Stimulated activated naive CD4-positive, alpha-beta T cell (primary cell): ENCODE measurements at places on chromosomes 13 and 19.

GRCh38 chr13:94709001-94709834, 3.1 kb downstream of the SOX21 start:
- no peak for DNase-seq

DNA sequence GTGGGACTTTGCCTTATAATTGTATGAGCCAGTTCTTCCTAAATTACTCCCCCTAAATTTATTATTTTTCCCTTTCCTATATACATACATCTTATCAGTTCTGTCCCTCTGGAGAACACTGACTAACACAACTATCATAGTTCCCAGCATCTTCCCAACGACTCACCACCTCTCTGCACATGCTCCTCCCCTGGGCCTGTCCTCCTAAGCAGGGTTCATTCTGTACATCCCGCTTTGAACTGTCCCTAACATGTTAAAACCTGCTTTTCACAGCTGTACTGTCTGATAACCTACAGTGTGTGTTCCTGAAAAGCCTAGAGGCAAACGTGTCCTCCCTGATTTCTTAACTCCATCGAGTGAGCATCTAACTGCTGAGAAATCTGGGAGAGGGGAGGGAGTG, 141.7 kb downstream of the EFNB2 start:
- no peak for DNase-seq

DNA sequence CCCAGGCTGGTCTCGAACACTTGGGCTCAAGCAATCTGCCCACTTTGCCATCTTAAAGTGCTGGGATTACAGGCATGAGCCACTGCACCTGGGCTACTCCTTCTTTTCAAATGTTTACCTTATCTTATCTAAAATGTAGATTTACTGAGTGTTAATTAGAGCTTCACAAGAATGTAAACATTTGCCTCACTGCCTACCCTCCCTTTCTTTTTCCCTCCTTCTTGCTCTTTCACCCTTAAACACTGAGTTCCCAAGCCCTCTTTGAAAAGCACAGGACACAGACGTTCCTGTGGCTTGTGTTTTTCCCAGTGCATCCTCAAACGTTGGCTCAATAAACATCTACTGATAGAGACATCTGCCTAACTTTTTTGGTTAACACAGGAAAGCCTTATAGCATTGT, 32.7 kb upstream of the CYSLTR2 start:
- no peak for DNase-seq

GRCh38 chr19:46715975-46716671, 791 bp downstream of the PRKD2 start:
- DNase-seq, result no peak

DNA sequence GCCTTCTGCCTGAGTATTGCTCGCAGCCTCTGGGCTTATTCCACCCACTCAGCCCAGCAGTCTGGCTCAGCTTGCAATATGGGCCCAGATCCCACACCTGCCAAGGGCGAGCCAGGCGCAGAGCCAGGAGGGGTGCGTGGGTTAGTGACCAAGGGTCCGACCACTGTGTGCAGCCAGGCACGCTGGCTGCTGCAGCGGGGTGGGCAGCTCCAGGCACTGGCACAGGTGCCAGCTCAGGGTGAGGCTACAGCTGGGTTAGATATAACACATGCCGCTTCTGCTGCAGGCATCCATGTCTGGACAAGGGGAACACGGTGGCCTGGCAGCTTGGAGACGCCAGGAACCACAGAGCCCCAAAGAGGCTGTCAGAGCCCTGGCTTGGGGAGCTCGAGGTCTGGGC, 12.6 kb upstream of the URAD start:
- no peak for DNase-seq

GRCh38 chr19:57850553-57851017, 926 bp downstream of the ZNF587 start:
- DNase-seq, result no peak

- no peak for DNase-seq
These were observed 65.8 kb downstream of the KATNAL1 start for GRCh38 chr13:30241532-30241931.

- no peak for DNase-seq
These were observed 389.5 kb upstream of the ZNF507 start for GRCh38 chr19:31955884-31956283.
